ENCODE measurements at places on chromosomes 6 and 20.
A peak's percentile ranks its signal among the peaks of the same experiment; 100 is the strongest.

DNA sequence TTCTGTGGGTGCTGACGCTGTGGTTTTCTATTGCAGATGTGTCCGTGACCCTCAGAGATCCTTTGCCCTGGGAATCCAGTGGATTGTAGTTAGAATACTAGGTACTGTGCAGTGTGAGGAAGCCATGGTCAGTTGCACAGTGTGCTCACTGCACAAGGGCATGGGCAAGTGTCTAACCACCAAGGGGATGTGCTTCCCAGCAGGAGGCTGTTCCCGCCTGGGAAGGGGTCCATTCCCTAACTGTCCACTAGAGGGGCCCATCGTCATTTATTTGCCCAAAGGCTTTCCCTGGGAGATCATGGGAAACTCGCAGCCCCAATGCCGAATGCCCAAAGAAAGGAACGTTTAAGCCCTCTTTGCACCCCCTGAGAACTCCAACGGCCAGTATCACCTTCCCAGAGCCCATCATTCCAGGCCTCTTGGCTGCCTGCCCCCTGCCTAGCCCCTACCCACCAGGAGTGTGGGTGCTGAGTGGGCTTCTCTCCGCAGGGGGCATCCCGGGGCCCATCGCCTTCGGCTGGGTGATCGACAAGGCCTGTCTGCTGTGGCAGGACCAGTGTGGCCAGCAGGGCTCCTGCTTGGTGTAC lies 26.2 kb downstream of the SLCO4A1 start:
- DNase-seq = peak; percentile 99

GRCh38 chr6:40280231-40280630 lies 306.9 kb downstream of the LRFN2 start:
- no peak for DNase-seq

- DNase-seq = no peak
Observed at GRCh38 chr20:55937283-55937682, 68.0 kb downstream of the CBLN4 start.

- no peak for DNase-seq
Observed at GRCh38 chr6:72564231-72564630, 57.6 kb upstream of the KCNQ5 start.

DNA sequence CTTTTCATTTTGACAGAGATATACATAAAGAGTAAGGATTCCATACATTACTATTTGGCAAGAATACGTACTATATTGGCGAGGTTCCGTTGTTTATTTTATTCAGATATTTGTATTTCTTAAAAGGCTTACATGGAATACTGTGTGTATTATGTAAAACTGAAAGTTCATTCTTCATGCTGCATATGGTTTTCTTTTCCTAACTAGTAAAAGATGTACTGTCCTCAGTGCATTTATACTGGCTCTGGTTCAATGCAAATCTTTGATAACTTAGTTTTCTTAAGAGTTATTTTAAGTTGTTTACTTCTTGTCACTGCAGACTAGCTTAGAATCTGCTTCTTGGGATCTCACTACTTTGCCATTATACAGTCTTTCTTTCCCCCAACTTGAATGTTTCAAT lies 42.0 kb downstream of the ADGRB3 start:
- no peak for DNase-seq

DNA sequence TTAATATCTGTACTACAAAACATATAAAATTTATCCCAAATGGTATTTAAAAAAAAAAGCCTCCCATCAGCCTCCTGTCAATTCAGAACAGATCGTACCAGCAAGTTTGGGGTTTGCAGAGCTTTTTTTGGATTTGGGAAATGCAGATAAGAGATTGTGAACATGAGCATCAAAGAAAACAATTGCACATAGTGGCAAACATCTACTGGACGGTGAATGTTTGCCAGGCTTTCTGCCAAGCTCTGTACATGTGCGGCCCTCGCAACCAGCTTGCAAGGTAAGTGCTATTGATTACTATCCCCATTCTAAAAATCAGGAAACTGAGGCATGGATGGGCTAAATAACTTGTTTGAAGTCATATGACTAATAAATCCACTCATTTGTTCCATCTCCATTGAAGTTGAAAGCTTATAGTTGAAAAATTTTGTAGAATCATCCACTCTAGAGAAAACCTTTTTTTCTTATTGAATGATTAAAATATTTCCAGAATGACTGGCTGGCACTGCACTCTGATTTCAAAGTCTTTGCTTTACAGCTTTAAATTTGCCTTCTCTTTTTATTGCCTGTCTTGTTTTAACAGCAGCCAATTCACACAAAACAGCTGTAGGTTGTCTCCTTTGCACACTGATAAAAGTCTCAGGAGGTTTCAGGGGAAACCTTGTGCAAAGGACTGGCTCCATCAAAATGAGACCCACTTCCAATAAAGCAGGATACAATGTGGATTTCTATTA lies 37.4 kb upstream of the SIRT5 start:
- DNase-seq = no peak

Data from HTR-8/SVneo (cell line).